ENCODE measurements at places on chromosomes 1 and 21.

- DNase-seq = no peak
Measured at GRCh38 chr1:119504831-119505230, 2.2 kb upstream of the HSD3B1 start.

- DNase-seq = no peak
Measured at GRCh38 chr1:32774950-32775634, 42.1 kb downstream of the YARS1 start.

DNA sequence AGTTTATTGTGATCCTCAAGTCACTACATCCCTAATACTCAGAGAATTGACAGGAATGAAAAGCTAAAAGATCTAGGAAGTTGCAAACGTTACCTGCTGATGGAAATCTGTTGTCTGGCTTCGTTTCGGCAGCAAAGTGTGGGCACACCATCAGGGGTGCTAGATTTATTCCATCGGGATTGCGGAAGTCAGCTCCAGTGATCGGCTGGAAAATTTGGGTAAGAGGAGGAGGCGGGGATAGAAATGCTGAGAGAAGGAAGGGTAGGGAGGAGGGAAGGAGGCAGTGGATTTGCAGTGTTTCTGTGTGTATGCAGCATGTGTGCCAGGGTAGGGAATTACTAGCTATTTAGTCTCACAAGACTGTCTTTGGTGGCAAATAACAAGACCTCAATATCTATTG, at the start of gene CTSK:
TSS of gene CTSK (minus strand) at position 140 of the 400 bp plus-strand sequence. CDS start 1,455 bp downstream, outside the sequence.
- no peak for DNase-seq

DNA sequence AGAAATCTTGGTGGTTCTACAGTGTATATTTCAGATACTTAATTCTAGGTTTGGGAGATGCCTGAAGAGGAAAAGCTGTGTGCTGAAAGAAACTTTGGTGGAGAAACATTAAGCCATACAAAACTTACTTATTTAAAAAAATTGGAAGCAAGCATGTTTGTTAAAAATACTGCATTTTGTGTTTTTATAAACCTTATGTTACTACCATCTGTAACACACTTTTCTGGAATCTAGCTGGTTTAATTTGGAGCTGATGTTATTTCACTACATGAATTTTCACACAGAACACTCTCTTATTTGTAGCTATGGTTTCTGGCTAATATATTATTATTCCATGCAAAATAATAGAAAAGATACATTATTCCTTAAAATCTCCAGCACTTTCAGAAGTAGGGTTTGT, 710.7 kb downstream of the ADGRL2 start:
- DNase-seq = no peak

All from D721Med (cell line).